IMR-90 (cell line): ENCODE measurements at places on chromosomes 12 and 14.
A peak's percentile ranks its signal among the peaks of the same experiment; 100 is the strongest.

GRCh38 chr12:31234955-31235867, 90.7 kb downstream of the SINHCAF start:
- DNase-seq: peak; percentile 31

GRCh38 chr12:31312431-31312830, 13.5 kb downstream of the SINHCAF start:
- no peak for DNase-seq

GRCh38 chr12:66423266-66423665, 121.0 kb downstream of the HELB start:
- DNase-seq: no peak

DNA sequence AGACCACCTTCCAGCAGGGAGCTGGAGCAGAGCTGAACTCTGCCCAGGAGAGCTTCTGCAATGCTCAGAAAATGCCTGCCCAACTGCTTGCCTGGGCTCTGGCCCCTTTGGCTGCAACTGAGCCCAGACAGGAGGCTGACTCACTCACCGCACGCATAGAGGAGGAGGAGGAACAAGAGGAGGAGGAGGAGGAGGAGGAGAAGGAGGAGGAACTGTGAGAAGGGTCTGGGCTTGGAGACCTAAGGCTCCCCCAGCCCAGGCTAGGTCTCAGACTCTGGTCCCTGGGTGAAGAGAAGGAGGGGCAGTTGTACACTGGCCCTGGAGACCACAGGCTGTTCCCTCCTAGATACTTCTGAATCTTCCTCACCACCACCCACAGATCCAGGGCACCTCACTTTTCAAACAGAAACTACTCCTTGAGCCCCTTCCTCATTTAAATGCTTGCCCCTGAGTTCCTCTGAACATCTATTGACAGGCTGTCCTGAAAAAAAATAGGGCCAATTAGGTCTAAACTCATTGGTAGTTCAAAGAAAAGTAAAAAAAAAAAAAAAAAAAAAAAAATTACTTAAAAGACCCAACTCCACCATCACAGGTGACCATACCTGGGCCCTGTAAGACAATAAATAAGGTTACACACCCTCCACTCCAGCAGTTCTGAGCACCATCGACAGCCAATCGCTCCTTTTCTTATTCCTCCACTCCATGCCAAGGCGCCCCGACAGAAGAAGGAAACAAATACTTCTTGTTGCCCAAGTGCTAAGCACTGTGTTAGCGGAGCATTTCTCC, 674 bp downstream of the VDR start:
- DNase-seq: peak; percentile 82

DNA sequence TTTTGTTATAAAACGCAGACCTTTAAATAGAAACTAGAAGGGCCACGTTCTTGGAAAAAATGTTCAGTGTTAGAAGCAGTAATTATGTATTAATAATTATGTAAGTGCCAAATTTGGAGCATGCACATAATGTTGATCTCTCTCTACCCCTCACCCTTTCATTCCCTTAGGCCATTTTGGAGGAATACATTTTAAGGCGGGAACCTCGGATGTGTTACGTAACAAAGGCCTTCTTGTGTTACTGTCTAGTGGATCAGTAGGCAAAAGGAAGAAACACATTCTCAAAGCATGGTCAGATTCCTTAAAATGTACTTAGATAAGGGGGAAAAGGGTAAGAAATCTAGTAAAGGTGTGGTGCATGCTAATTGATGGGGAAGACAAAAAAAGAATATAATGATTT, 52.7 kb downstream of the RASSF3 start:
- DNase-seq: no peak

DNA sequence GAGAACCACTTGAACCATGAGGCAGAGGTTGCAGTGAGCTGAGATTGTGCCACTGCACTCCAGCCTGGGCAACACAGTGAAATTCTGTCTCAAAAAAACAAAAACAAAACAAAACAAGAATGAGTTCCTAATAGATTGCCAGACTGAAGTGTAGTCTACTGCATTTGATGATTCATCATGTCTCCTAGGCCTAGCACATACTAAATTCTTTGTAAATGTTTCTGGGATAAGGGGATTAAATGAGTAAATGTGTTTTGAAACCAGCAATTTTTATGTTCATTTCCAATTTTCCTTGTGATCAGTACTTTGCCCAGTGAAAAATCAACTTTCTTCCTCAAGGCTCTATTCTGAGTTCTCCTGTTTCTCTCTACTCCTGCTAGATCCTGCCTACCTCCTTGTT, 2.9 kb upstream of the DYRK2 start:
- DNase-seq: peak; percentile 56

DNA sequence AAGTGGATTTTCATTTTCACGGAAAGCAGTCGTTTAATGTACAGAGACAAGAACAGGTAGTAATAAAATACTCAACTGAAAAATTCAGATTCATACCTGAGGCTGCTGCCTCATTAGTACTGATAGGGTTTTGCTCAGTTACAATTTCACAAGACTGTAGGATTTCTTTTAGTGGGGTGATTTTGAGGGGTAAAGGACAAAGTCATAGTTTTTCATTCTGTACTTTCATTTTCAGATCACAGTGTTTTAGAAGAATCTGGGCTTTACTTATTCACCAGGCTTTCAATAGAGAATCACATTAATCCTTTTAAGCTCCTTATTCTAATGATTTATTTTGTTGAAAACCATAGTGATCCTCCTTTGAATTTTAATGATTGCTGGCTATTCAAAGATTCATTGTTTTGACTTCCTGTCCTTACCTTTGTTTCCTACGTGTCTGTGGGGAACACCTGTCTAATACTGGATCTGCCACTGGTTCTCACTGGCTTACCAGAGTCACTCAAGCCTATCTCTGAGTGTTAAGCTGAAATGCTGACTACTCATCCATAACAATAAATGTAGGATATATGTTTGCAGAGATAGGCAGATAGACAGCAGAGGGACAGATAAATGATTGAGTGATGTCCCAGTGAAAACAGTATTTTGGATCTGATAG, 243.8 kb upstream of the NPAS3 start:
- no peak for DNase-seq

GRCh38 chr12:68080577-68080976, 79.0 kb downstream of the IFNG start:
- no peak for DNase-seq

GRCh38 chr12:27733052-27733656, 22.5 kb downstream of the MRPS35 start:
- DNase-seq: peak; percentile 52

GRCh38 chr14:85619851-85620250, 89.9 kb downstream of the FLRT2 start:
- DNase-seq: peak; percentile 4

DNA sequence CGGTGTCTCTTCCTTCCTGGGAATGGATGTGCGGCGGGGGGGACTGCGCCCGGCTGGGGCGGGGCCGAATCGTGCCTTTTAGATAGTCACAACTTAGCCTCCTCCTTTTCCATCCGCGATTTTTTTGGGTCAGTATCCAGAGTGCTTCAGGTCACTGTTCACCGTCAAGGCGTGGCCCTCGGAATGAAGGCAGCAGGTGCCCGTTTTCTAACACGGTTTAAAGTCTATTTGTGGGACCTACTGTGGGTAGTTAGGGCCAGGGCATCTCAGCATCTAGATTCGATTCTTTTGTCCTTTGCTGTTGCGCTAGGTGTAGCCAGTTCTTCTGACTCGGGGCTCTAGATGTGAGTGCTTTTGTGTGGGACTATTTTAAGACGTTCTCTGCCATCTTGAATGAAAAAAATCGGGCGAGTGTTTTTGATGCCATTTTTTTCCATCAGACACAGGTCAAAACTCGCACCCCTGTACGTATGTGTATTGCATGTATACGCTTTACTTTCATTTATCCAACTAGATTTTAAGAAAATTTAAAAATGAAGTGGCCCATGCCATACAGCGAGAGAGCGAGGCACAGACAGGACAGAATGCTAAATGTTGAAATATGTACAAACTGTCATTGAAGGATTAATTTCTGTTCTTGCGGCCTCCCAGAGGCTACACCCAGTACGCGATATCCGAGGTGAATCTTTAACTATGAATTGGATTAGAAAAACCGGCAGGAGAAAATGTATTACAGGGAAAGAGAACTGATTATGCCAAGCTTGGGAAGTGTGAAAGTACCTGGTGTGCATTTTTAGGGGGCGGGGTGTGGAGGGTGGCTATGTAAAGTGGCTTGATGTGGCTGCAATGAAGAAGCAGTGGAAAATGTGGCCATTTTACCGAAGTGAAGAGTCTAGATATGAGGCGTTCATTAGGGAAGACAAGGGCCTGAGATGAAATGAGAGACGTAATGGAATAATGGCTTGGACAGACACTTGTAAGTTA, 835 bp downstream of the VEZT start:
- DNase-seq: peak; percentile 58

GRCh38 chr14:63147018-63147417, 57.2 kb upstream of the RHOJ start:
- DNase-seq: no peak

- DNase-seq: no peak
Observed at GRCh38 chr12:42298887-42299286, 27.0 kb downstream of the ZCRB1 start.

DNA sequence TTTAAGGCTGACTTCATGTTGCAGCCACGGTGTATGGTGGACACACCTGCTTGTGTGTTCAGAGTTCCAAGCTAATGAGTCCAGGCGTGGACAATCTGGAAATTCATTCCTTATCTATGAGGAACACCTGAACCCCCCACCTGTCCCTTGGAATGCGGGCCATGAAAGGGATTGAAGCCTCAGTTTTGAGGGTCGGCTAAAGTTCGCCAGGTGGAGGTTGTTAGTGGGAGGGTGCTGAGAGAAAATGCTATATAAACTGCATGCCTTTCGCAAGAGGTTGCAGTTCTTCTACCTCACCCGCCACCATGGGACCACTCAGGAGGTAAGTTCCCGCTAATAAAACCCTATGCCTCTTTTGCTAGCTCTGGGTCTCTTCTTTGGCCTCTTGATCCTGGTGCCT, 348.0 kb downstream of the BCL11B start:
- no peak for DNase-seq

GRCh38 chr12:111428728-111429175, 23.0 kb downstream of the SH2B3 start:
- DNase-seq: no peak

DNA sequence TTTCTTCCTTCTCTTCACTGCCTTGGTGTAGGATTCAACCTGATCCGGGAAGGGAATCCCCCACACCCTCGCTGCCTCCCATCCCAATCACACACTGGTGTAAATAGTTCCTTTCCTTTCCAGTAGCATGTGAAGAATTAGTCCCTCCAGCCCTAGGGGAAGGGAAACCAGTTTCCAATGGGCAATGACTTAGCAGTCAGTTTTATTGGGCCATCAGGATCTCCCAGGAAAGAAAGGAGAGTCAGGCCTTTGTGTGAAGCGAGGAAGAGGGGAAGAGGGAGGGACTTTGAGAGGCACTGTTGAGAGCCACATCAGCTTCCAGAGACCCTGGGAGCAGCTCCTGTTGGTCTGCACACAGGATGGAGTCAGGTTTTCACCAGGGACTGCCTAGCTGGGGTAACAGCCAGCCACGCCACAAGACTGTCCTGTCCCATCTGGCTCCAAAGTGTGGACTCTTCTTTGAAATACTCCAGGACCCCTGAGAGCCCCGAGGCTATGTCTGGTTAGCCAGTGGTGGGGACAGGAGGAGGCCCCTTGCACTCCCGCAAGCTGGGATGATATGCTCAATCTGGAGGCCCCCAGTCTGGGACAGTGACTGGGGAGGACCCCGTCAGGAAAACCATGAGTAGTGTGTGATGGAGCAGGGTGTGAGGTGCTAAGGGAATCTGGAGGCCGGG, 27.9 kb downstream of the MOAP1 start:
- DNase-seq: no peak

- DNase-seq: no peak
Observed at GRCh38 chr12:46105735-46106134, 115.4 kb upstream of the SCAF11 start.

DNA sequence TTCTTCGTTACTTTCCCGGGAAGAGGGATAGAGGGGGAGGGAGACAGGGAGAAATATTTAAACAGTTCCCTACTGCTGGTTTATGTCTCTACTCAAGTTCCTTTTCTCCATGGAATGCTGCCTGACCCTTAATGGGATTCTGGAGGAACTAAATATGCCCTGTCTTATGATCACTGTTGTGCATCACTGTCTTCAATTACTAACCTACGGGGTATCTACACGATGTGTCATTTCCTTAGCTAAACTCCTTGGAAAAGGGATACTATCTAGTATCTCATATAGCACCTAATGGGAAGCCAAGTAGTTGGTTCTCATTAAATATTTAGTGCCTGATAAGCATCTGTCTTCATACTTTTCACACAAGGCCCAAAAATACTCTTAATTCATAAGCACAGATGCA, 37.5 kb upstream of the FBLN5 start:
- DNase-seq: peak; percentile 80

- DNase-seq: no peak
Observed at GRCh38 chr12:77549383-77550128, 281.1 kb upstream of the NAV3 start.

GRCh38 chr14:100434911-100435438, 111.8 kb downstream of the SLC25A47 start:
- no peak for DNase-seq

- DNase-seq: no peak
Observed at GRCh38 chr12:12249216-12250050, 17.4 kb downstream of the LRP6 start.
